CD8-positive, alpha-beta memory T cell (primary cell): ENCODE measurements at places on chromosomes 6 and 20. TPM values are rescaled to one million over a fixed set of nuclear protein-coding genes. Genes with fewer than 3 reads are reported as not detected.

GRCh38 chr20:13243826-13244376 lies 22.8 kb downstream of the ISM1 start:
- no peak for DNase-seq

ARHGAP18 gene
- polyA plus RNA-seq = 5.8 TPM

DNA sequence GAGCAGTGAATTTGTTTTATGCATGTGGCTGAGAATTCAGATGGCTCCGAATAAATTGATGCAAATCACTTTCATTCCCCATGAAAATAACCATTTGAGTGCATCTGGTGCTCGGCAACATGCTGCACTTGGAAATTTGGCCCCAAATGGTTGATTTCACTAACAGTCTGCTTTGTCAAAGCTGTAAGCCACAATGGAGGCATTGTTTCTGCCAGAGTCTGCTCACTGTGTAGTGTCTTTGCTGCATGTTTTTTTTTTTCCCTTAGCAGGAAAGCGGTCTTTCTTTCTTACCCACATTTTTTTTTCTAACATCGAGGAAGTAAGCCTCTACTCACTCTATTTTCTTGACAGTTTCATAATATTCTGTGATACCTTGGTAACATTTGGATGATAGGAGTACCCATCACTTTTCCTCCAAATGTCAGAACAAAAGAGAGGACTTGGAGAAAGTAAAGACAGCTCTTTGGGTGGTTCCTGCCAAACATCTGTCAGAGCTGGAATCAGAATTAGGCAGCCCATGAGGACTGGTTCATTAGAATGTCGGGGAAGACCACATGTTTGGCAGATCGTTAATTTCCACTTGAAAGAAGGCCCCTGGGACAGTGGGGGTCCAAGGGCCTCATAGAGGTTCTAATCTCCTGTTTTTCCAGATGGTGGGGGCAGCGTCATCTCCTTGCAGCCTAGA lies 149.5 kb downstream of the DOK5 start:
- DNase-seq = no peak

DNA sequence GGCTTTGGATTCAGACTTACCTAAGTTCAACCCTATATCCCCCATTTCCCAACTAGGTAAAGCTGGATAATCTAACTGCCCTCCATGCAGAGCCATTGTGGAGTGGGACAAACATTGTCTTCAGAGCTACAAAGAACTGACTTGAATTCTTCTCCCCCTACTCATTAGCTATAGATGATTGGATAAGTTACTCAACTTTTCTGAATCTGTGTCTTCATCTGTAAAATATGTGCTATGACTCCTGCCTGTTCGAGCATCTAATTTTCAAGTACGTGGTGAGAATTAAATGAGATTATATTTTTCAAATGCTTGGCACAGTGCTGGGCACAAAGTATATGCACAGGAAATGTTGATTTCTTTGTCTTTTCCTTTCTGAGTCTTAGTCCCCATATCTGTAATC lies 240.3 kb upstream of the TCF21 start:
- DNase-seq = no peak

GRCh38 chr6:122758927-122759334 lies 20.6 kb upstream of the FABP7 start:
- no peak for DNase-seq

DNA sequence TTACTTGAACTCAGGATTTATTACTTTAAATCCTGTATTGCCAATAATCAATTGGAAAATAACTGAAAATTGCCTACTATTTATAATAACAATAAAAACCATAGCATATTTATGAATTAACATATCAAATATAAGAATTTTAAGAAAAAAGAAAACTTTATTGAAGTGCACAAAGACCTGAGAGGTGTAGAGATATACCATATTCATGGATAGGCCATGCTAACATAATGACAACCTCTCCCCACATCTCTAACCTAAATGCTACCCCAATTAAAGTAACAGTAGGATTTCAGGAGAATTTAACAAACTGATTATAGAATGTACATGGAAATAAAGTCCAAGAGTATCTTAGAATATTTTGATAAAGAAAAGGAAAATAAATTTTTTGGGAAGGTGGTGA lies 5.1 kb upstream of the HLA-DMB start:
- DNase-seq = no peak

DNA sequence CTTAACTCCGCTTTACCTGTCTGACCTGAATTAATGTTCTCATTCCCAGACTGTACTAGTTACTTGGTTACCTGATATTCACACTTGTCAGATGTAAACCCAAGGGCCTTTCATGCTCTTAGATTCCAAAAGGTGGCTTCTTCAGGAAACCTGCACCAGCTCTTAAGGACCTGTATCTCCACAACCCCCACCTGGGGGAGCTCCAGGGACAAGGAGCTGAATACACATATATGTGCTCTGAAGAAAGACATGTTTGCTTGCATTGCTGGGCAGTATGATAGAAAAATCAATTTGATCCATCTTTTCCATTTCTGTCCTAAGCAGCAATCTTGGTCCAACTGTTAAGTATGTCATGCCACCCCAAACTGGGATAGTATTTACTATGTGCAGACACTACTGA lies 64.8 kb upstream of the POU3F2 start:
- DNase-seq = no peak

DNA sequence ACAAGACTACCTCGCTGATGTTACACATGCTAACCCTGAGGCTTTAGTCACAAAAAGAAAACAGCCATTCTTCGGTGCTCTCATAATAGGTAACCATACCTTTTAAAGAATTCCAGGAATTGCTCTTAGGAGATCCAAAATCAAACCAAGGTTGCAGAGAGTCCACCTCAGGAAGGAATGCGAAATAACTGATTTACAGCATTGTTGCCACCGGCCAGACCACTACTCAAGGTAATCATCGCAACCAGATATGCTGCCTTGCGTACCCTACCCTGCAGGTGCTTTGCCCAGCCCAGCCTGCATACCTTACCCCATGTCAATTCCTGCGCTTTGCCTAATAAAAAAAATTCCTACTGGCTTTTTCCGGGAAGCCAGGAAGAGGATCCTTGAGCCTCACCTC lies 27.0 kb downstream of the NUP153 start:
- no peak for DNase-seq

DNA sequence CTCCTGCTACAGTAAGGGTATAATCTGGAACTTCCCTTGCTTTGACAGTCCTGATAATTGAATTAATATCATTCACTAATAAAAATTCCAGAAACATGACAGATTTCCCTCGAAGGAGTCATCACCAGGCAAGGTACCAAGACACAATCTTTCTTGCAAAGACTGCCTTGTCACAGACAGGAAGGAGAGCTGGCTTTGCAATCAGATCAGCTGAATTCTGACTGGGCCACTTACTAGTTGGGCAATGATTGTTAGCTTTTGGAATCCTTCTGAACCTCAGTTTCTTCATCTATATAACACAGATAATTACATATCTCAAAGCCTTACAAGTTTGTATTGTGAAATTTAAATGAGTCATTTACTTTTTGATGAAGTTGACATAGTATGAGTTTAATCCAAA lies 344.2 kb downstream of the RFPL4B start:
- DNase-seq = no peak

DNA sequence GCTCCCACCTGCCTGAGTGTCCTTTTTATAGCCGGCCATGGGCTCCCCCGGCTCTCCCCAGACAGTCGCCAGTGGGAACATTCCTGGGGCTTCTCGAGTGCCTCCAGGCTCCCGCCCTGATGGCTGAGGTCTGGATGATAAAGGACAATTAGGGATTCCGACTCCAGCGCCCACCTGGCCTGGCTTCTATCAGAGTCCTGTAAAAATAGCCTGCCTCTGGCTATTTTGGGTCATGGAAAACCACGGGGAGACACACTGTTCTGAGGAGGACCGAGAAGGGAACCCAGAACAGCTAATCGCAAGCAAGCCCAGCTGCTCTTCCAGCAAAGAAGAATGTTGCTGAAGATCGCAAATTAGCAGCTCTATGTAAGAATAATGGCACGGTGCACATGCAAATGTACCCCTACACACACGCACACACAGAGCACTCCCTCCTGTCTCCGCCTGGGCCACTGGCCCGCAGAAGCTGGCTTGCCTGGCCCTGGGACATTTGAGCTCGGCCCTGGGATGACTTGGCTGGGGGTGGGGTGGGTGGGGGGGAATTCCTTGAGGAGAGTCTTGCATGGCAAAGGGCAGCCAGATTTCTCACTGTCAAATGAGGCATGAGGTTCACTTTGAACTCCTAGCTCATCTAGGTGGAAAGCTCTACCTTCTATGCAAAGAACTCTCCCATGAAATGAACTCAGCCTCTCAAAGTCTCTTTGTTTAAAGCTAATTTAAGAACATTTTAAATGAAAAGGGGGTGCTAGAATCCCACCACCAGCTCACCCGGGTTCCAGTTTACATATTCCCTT lies 55.3 kb downstream of the CTCFL start:
- no peak for DNase-seq

DNA sequence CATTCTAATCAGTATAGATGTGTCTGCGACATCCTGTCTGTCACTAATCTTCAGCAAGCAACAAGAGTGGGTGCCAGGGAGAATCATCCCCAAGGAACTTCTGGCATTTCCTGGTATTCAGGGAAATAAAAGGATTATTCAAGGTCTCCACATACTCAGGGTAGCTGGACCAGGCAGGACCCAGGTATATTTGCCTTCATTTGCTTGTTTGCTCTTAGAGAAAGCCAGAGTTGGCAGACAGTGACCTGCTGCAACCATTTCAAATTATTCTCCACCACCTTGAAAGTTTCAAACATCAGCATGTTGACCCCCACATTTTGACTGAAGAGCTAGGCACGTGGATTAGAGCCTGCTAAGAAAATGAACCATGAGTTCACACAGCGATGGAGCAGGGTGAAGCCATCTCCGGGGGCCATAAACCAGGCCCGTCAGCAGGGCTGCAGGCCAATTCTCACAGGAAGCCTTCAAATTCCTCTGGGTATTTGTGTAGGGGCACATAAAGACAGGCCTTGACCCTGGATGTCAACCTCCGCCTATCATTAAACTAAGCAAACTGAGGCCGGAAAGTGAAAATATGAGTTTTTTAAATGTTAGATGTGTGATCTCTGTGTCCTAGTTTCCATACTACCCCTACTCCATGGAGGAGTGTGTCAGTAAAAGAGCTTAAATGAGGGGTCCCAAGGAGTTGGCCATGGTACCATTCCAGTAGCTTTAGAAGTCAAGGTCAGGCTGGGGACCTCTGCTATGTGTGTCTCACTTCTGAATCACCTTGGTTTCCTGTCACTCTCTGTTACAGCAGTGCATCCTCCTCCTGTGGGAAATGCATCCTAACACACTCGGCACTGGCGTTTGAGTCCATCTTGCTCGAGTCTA lies 32.9 kb downstream of the TRAM2 start:
- DNase-seq = no peak
